ENCODE measurements at places on chromosomes 2 and 18. TPM values are rescaled to one million over a fixed set of nuclear protein-coding genes. Genes with fewer than 3 reads are reported as not detected.
A peak's percentile ranks its signal among the peaks of the same experiment; 100 is the strongest.

- no peaks in the 10 kb centered on the region for H3K36me3 ChIP-seq
- H3K4me3 ChIP-seq: no peak overlapping the region
- no peaks in the 10 kb centered on the region for H3K4me1 ChIP-seq
- no peak for DNase-seq
These were observed 70.7 kb downstream of the CDC42EP3 start for GRCh38 chr2:37600735-37601134.

Gene STARD7
- 128 TPM for total RNA-seq

DNA sequence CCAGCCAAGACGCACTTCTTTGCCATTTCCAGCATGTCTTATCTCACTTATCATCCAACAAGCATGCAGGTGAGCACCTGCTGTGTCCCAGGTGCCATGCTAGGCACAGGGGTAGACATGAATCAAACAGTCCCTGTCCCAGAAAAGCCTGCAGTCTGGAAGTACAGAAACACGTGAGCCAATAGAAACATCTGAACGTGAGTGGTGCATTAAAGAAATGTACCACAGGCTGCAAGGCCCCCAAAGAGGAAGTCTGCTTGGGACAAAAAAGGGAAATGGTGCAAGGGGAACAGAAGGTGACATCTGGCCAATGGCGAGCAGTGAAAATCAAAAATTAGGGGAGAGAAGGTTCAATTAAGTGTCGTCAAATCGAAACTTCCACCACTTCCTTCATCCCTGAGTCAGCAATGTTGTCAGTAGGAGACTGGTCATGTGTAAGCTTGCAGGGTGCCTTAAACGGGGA, 17.6 kb upstream of the TMEM247 start:
- no peak overlapping the region for H3K27ac ChIP-seq
- no peak for DNase-seq
- H3K27me3 ChIP-seq: no peaks in the 10 kb centered on the region
- no peak overlapping the region for H3K4me3 ChIP-seq

GRCh38 chr2:202488671-202489070, 112.5 kb downstream of the BMPR2 start:
- DNase-seq: no peak
- no peaks in the 10 kb centered on the region for H3K27me3 ChIP-seq
- H3K36me3 ChIP-seq: no peaks in the 10 kb centered on the region
- H3K27ac ChIP-seq: no peak overlapping the region

DNA sequence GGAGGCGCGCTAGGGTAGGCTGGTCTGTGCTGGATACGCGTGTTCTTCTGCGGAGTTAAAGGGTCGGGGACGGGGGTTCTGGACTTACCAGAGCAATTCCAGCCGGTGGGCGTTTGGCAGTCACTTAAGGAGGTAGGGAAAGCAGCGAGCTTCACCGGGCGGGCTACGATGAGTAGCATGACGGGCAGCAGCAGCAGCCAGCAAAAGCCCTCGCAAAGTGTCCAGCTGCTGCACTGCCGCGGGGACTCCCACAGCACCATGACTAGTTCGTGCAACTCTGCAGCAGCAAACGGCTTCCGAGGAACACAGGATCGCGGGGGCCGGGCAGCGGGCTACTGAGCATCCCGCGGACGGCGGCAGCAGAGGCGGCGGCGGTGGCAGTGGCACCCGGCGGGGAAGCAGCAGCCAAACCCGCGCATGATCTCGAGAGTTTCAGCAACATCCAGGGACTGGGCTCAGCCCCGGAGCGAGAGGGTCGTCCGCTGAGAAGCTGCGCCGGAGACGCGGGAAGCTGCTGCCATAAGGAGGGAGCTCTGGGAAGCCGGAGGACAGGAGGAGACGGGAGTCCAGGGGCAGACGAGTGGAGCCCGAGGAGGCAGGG, 368 bp downstream of the TMEFF2 start:
- no peaks in the 10 kb centered on the region for H3K36me3 ChIP-seq
- no peak overlapping the region for H3K4me3 ChIP-seq
- H3K27ac ChIP-seq: no peak overlapping the region
- peak; percentile 8 for DNase-seq

Gene UBXN4
- 111 TPM for total RNA-seq

Gene PARD3B
- 21.8 TPM for total RNA-seq

DNA sequence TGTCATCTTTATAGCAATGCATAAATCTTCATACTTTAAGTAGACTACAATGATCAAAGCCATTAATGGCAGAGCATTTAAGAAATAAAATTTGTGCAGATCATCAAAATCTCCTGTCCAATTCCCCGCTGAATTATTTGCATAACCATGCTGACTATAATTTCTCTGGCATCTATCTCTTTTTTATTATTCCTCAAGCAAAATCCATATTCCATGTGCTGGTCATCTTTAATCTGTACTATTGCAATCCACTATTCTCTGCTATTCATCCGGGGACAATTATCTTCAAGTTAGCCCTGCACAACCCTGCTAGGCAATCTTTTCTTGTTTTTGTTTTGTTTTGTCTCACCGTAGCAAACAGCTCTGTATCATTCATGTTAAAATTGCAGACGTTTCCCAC, 1469.6 kb upstream of the NXPH2 start:
- H3K27me3 ChIP-seq: no peaks in the 10 kb centered on the region
- no peak overlapping the region for H3K4me3 ChIP-seq
- no peak for DNase-seq
- no peaks in the 10 kb centered on the region for H3K4me1 ChIP-seq
- H3K27ac ChIP-seq: no peak overlapping the region

GRCh38 chr2:98805412-98806171, 74.7 kb upstream of the MGAT4A start:
- no peaks in the 10 kb centered on the region for H3K27me3 ChIP-seq
- no peak overlapping the region for H3K27ac ChIP-seq
- DNase-seq: no peak
- no peaks in the 10 kb centered on the region for H3K36me3 ChIP-seq
- H3K4me3 ChIP-seq: no peak overlapping the region

DNA sequence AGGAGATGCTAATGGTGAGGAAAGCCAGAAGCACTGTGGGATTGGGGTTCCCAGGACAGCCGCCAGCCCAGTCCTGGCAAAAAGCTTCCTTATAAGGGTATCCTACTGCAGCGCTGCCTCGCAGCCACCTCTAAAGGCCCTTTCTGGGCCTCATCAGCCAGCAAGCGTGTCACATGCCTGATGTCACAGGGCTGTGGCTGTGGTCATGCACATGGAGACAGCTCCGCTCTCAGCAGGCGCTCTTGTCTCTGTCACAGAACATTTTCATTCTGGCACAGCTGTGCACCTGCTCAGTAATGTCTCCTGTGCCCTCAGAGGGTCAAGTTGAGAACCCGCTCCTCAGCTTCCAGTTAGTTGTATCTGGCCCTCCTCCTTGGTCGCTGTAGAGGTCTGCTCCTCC, 17.7 kb upstream of the MAL start:
- H3K27me3 ChIP-seq: no peaks in the 10 kb centered on the region
- no peak overlapping the region for H3K27ac ChIP-seq
- H3K4me3 ChIP-seq: no peak overlapping the region
- no peak for DNase-seq
- no peaks in the 10 kb centered on the region for H3K4me1 ChIP-seq
- H3K36me3 ChIP-seq: no peaks in the 10 kb centered on the region

Gene TNFRSF11A
- 5.3 TPM for total RNA-seq

Gene SCN3A
- 2.4 TPM for total RNA-seq

DNA sequence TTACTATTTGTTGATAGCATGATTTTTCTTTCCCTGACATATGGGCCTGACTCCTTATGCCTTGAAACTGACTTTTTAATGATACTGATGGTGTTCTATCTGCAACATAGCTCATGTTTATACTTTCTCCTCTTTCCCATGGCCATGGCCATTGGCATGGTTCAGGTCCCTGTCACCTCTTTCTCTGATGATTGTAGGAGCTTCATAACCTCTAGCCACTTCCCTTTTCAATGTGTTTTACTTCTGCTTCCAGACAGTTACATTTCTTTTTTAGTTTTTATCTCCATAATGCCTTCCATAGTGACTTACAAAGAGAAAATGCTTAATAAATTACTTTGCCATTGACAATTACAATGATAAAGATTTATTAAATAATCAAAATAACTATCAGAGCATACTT, 177.9 kb upstream of the SETBP1 start:
- no peak overlapping the region for H3K4me3 ChIP-seq
- no peak for DNase-seq
- H3K36me3 ChIP-seq: no peaks in the 10 kb centered on the region
- H3K27me3 ChIP-seq: no peaks in the 10 kb centered on the region
- H3K27ac ChIP-seq: no peak overlapping the region

Gene HYCC2
- 33.4 TPM for total RNA-seq

Gene MC5R
- total RNA-seq: not detected

Gene CCDC74A
- total RNA-seq: 17.5 TPM

GRCh38 chr2:22329211-22330154, 1055.5 kb upstream of the KLHL29 start:
- H3K36me3 ChIP-seq: no peaks in the 10 kb centered on the region
- no peaks in the 10 kb centered on the region for H3K4me1 ChIP-seq
- H3K27me3 ChIP-seq: no peaks in the 10 kb centered on the region
- no peak overlapping the region for H3K27ac ChIP-seq
- H3K4me3 ChIP-seq: no peak overlapping the region
- no peak for DNase-seq

DNA sequence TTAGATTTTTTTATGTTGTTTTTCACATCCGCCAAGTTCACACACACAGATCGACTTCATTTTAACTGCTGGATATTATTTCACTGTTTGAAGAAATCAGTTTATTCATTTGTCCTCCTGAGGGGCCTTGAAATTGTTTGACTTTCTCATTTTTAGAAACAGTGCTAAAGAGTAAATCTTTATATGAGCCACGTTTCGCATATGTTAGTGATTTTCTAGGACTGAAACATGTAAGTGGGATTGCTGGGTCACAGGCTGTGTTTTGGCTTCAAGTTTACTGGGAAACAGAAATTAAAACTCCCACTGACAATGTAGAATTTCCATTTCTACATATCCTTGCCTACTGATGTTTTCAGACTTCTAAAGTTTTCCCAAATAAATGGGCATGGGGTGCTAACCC, 363.8 kb downstream of the NCKAP5 start:
- no peaks in the 10 kb centered on the region for H3K36me3 ChIP-seq
- no peaks in the 10 kb centered on the region for H3K27me3 ChIP-seq
- no peak overlapping the region for H3K4me3 ChIP-seq
- no peaks in the 10 kb centered on the region for H3K4me1 ChIP-seq
- no peak for DNase-seq
- no peak overlapping the region for H3K27ac ChIP-seq

DNA sequence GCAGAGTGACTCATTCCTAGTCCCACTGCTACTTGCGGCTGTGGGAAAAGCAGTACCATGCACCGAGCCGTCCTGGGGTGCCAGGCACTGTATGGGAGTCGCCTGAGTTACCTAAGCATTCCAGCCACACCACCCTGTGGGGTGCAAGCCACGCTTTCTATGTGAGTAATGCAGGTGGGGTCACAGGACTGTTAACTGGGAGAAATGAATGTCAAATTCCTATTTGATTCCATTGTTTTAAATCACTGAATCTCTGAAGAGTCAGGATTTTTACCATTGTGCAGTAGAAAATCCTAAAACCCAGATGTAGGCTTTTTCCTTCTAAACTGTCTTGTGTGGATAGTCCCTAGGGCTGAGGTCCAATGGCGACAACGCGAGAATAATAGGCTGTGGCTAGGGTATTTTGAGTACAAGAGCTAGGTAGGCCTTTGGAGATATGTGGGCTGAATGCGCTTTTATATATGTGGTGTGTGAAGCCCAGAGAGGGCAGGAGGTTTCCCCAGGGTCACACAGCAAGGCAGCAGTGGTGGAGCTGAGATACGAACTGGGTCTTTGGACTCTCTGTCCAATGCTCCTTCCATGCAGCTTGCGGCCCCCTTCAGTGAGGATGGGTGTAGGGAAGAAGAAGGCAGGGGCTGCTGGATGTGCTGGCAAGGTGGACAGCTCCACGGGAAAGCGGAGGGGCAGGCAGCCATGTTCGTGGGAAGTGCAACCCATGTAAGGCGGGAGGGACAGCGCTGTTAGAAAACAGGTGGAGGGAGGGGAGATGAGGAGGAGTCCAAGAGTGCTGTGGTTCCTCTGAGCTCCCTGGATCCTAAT, 83.2 kb downstream of the DDX1 start:
- H3K27me3 ChIP-seq: no peaks in the 10 kb centered on the region
- no peak overlapping the region for H3K4me3 ChIP-seq
- no peak overlapping the region for H3K27ac ChIP-seq

Gene ACMSD
- total RNA-seq: not detected

Gene SERPINB12
- total RNA-seq: not detected

GRCh38 chr2:7927691-7928090, 754.2 kb upstream of the ID2 start:
- H3K4me1 ChIP-seq: no peaks in the 10 kb centered on the region
- no peak for DNase-seq
- H3K27ac ChIP-seq: no peak overlapping the region

DNA sequence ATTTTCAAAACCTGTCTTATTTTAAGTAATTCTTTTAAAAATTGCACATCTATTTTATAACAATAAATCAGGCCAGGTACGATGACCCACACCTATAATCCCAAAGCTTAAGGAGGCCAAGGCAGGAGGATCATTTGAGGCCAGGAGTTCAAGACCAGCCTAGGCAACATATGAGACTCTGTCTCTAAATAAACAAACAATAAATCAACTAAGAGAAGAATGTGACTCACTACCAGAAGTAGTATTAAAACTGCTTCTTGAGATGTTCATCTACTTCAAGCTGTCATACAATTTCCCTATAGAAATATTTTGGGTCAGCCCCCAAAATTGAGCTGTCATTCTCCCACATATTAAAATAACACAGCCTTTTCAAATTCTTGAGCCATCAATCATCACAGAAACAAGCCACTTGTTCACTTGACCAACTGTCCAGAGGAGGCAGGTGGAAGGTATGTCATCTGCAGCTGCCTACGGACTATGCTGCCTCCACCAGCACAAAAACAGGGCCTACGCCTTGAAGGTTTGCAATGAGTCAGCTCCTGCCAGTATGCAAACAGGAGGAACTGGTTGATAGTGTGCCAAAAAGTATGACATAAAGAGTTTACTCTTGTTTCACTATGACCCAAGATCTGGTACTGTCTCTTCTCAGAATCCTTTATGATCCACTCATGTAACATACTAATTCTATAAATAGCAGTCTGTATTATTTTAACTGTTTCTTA, 33.6 kb downstream of the KIDINS220 start:
- no peak overlapping the region for H3K4me3 ChIP-seq
- H3K27me3 ChIP-seq: no peaks in the 10 kb centered on the region
- DNase-seq: no peak
- no peaks in the 10 kb centered on the region for H3K4me1 ChIP-seq

DNA sequence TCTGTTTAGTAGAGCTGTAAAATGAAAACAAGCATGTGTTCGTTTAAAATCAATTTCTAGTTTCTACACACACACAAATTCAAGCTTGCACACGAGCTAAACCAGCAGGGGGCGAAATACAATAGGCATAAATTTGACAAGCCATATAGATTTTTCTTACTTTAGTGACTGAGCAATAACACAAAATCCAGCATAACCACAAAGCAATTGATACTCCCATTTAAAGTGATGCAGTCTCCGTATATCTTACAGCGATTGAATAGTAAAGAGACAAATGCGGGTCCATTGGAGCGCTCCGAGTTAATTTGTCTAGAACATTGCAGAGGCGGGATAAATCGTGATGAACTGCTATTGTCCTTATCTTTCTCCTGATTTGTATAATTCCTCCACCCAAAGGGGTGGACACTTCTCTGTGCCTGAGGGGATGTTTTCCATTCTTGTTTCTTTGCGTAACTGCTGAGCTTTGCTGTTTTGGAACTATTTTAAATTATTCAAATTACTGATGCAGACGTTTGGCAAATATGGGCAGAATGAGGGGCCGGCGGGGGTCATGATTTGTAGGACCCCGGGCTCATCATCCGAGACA, 1.2 kb upstream of the AFTPH start:
- H3K4me1 ChIP-seq: no peaks in the 10 kb centered on the region
- peak overlapping the region; percentile 92 for H3K27ac ChIP-seq
- H3K4me3 ChIP-seq: peak overlapping the region; percentile 97
- no peaks in the 10 kb centered on the region for H3K27me3 ChIP-seq
